ENCODE measurements at places on chromosomes 7 and 10. TPM values are rescaled to one million over a fixed set of nuclear protein-coding genes. Genes with fewer than 3 reads are reported as not detected.
A peak's percentile ranks its signal among the peaks of the same experiment; 100 is the strongest.

- DNase-seq, result no peak
Observed at GRCh38 chr10:94174838-94175237, 181.1 kb downstream of the PLCE1 start.

DNA sequence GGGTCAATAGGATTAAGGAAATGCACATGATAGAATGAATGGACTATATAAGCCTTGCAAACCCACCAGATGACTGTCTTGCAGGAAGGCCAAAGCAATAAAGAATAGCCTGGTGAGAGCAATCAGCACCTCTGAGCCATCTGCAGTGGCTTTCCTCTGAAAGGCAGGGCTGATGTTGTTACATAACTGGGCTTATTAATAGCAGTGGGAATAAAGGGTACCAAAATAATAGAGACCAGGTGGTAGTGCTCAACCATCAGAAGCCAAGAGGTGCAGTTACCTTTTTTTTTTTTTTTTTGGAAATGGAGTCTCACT lies 16.8 kb upstream of the VPS26A start:
- DNase-seq, result no peak

The SLC26A5 gene
- 0.47 TPM for polyA plus RNA-seq

The NRCAM gene
- polyA plus RNA-seq, result 28.7 TPM

GRCh38 chr10:131091682-131092081 lies 219.8 kb downstream of the TCERG1L start:
- no peak for DNase-seq

The SPDYE11 gene
- 0.44 TPM for polyA plus RNA-seq

DNA sequence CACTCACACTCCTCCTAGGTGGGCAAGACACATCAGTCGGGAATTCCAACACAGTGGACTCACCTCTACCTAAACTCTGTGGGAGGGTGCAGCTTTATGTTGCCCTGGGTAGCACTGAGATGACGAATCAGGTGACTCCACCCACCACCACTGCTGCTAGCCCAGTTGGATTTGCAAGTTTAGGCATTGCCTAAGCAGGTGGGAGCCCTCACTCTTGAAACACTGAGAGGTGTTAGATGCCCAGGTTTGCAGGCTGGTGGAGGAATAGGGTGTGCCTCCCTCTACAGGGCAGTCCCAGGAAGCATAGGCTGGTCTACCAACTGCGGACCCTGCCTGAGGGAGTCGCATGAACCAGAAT lies 708.9 kb downstream of the POM121L12 start:
- no peak for DNase-seq

DNA sequence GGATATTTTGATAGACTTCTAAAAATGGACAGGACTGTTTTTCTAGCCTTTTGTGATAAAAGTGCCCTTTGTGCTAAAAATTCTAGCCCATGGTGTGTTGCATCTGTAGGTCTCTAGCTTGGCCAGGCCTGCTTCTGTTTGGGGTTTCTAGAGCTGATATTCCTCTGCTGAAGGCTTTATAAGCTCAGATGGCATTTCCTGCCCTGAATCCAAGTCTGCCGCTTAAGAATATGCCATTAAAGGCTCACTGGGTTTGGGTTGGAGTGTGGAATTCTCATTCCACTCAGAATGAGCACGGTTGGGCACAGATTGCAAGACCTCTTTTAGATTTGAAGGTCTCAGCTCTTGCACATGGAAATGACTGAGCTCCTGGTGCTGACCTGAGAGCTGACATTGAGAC lies 49.4 kb upstream of the IGFBP3 start:
- no peak for DNase-seq

DNA sequence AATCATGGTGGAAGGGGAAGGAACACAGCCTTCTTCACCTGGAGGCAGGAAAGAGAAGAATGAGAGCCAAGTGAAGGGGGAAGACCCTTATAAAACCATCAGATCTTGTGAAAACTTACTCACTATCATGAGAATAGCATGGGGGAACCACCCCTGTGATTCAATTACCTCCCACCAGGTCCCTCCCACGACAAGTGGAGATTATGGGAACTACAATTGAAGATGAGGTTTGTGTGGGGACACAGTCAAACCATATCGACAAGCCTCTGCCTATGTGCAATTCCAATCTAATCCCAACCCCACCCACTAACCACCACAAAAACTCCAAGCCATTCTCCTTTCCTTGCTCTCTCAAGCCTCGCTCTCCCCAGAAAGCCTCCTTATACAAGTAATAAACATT lies 69.2 kb downstream of the TAC1 start:
- no peak for DNase-seq

DNA sequence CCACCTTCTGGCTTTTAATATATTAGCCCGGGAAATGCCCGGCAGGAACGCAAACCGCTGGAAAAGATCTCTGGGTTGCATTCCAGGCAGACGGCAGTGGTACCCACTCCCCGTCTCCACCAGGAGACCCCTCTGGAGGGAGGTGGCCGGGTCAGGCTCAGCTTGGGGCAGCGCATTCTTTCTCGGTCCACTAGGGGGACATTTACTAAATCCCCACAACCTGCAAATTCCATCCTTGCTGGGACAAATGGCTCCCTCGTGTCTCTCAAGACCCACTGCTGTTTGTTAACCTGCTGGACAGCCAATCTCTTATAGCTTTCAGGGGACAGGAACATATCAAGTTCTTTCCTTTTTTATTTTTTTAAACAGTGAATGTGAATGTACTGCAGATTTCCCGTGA lies 45.8 kb upstream of the CARD11 start:
- DNase-seq, result no peak

- no peak for DNase-seq
Observed at GRCh38 chr10:88791924-88792323, 10.6 kb upstream of the LIPM start.

DNA sequence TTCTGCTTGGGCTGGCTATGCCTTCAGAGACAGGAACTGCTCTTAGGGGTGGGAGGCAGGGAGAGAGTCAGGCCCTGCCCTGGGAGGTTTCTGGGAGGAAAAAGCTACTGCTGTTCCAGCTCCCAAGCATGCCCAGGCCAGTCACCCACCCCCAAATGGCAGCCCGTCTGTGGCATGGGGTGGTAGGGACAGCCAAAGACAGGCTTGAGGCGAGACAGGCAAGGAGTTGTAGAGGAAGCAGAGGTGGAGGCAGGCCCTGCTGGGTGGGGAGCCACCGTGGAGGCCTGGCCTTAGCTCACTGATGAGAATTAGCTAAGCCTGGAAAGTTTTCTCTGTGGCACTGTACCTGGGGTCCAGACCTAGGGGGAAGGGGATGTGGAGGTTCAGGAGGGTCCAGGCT lies 6.6 kb upstream of the SAMD8 start:
- no peak for DNase-seq

The CCL26 gene
- polyA plus RNA-seq, result 0.85 TPM

DNA sequence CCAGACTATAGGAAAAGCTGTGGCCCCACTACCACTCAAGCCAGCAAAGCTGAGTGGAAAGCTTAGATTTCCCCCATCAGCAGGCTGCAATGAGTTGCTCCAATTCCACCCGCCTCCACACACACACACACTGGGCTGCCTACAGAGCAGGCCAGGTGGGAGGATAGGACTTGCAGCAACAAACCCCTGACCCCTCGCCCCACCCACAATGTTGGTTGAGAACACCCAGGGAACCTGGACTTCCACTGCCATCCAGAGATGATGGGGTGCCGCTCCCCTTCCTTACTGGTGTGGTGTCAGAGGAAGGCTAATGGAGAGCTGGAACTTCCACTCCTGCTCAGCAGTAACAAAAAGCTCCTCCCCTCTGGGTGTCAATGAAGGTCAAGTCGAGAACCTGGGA lies 16.8 kb upstream of the PLEKHA1 start:
- no peak for DNase-seq

The GNG11 gene
- polyA plus RNA-seq, result 30.3 TPM

DNA sequence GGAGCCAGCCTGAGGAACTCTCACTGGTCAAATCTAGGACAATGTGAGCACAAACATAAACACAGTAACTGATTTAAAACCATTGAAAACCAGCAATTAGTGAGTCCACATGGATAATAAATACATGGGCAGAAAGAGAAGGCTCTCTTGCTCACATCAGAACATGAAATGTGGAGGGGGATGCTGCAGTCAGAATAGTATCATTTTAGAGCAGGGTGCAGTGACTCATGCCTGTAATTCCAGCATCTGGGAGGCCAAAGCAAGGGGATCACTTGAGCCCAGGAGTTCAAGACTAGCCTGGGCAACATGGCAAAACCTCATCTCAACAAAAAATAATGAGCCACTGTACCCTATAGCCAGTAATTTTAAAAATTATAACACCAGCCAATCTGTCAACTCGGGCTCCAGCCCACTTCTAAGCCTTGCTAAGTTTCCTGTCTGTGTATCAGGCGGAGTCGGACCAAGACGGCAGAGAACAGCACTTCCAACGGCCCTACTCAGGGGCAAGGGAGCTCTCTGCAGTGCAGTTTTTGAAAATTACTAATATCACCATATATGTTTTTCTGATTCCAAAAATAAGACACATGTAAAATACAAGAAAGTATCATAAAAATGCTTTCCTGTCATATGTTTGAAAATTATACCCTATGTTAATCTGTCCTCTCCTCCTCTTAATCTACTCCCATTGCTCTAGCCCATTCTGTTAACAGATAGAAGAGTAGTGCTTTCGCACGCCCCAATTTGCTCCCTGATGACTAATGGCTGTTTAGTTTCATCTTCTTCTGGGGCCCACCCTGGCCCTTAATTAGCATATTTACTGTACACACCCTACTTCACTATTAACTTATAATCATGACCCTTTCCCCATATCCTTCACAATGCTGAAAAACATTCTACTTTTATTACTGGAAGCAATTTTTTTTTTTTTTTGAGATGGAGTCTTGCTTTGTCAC lies 17.1 kb downstream of the URGCP start:
- DNase-seq, result no peak

GRCh38 chr10:3573498-3573897 lies 211.5 kb downstream of the KLF6 start:
- no peak for DNase-seq

DNA sequence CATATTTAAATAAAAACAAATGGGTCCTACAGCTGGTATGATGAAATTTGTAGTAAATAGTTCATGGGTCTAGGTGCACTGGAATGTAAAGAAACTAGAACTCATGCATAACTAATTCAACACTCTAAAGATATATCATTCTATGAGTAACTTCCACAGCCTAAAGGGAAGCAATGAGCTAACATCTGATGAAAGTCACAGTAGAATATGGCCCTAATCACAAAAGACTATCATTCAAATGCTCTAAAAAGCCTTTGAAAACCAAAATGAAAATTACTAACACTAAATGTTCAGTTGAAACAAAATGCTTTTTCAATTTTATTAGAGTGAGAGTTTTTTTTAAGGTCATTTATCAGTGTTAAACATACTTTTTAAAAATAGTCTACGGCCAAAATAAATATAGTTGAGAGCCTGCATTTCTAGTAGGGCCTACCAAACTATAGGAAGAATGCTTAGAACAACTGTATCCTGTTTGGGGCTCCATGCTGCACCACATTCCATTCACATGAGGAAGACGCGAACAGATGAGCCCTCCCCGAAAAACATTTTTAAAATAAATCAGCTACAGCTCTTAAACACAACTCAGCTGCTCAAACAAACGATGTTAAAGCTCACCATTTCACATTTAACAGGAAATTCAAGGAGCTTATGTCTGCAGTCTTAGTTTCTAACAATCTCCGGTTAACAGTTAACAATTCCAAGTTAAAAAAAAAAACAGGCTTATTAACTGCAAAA lies 134.5 kb downstream of the NRBF2 start:
- peak; percentile 76 for DNase-seq

DNA sequence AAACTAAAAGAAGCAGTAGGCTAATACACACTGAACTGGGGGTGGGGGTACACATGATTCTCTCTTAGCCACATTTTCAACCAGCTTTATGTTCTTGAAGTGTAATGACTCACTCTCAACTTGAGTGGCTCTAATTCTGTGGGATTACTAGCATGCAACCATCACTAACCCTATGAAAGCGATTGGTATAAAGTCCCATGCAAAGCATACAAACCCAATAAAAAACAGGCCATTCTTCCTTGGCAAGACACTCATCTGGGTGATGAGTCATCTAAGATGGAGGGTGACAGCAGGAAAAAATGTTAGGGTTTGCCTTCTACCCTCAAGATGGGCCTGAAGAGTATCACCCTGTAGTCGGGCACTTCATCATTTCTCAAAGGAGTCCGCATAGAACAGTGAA lies 14.9 kb upstream of the PON3 start:
- no peak for DNase-seq

GRCh38 chr10:133442967-133443924 lies 10.5 kb upstream of the SCART1 start:
- no peak for DNase-seq

DNA sequence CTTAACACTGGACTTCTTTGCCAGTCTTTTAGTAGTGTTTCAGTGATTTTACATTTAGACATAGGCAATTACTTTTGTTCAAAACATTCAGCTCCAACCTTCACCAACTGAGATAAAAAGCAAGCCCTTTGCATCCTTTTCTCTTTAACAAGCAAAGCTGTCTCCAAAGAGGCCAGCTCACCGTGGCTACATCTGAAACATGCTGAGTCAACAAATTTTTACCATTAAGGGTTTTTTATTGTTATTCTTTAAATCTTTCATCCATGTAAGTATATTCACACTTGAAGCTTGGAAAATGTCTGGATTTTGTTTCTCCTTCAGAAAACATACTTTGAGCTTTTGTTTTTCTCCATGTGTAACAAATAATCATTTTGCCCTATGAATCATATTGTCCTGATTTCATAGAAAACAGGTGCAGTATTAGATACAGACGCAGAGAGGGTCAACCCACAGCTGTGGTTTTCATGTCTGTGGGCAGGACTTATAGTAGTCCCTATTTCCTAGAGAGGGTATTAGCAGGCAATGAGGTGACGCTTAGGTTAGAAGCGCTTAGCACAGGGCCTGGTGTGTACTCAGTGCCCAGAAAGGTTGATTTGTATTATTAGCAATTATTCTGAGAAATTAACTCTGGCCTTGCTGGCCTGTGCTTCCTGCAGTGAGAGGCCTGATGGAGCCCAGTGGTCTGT lies 99.5 kb downstream of the MKI67 start:
- DNase-seq, result no peak

GRCh38 chr10:6217611-6218010 lies 14.9 kb downstream of the PFKFB3 start:
- DNase-seq, result no peak

GRCh38 chr10:93313798-93314197 lies 168.3 kb downstream of the MYOF start:
- no peak for DNase-seq

GRCh38 chr7:28773423-28774145 lies 184.5 kb downstream of the TRIL start:
- DNase-seq, result no peak

The TLX1 gene
- polyA plus RNA-seq, result not detected

The RGR gene
- 10.6 TPM for polyA plus RNA-seq

- no peak for DNase-seq
Observed at GRCh38 chr7:27193335-27194001, 6.4 kb downstream of the HOXA13 start.

- DNase-seq, result no peak
Observed at GRCh38 chr7:84948634-84949033, 238.2 kb downstream of the SEMA3D start.

GRCh38 chr7:129351320-129351719 lies 82.9 kb upstream of the STRIP2 start:
- no peak for DNase-seq

DNA sequence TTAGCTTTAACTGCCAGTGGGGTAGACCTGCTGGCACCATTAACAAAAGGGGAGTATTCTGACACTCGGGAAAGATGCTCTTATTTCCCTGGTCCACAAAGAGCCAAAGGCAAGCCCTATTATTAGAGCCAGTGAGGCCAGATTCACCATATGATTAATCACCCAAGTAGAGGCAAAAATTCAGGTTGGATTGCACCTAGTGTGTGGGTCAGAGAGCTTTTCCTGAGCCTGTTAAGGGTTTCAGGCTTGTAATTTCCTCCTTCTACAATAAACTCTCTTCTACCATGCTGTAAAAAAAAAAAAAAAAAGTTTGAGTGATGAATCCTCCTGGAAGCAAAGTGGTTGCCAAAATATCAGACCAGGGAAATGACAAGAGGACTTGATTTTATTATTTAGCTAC lies 163.5 kb downstream of the MBL2 start:
- DNase-seq, result no peak
